HT1080 (cell line): ENCODE measurements at places on chromosomes 3 and 15. TPM values are rescaled to one million over a fixed set of nuclear protein-coding genes. Genes with fewer than 3 reads are reported as not detected.

Gene DPPA4
- not detected in 2 replicates for total RNA-seq

GRCh38 chr15:101578443-101578894 lies 73.7 kb downstream of the TM2D3 start:
- DNase-seq, result no peak

DNA sequence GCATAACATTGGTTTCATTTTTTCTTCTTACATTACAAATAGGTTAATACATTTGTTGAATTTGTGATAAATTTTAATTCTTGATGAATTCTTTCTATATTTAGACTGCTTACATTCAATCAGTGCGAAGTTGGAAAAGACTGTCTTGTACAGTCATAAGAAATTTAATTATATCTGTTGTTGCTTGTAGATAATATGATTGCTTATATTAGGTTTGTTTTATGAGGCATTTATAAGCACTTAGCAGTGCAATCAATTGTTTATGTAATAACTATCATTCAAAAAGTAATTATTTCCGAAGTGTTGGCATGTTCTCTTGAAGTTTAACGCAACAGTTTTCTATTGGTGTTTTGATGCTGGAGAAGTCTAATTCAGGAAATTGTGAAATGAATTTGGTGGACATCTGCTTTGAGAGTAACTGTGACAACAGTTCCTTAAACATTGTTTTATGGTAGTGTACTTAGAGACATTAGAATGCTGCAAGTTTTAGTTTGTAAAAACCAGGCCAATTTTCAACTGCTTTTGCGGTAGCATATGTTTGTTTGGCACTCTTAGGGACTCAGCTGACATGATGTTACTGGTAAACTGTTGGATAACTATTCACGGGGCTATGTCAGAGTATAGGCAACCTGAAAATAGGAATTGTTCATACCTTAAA lies 99.7 kb downstream of the NAALADL2 start:
- no peak for DNase-seq

- DNase-seq, result no peak
These were observed 1.1 kb upstream of the TPM1 start for GRCh38 chr15:63041402-63041973.
